ENCODE measurements at places on chromosomes 1 and 21.

DNA sequence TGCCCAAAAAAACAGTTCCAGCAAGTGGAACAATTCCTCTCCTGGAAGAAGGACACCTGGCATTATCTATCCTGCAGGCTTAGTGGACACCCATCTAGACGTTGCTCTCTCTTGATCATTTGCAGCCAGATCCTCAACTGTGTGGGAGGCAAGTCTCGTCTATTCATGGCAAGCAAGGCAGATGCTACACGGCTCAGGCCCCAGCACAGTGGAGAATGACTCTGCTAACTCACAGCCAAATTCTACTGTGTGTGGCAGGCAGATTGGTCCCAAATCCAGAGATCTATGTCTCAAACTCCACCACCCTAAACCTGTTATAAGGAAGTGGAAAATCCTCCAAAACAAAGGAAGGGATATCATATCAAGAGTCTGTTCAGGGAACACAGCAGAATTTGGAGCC, 7.0 kb downstream of the TNNT2 start:
- DNase-seq = no peak

DNA sequence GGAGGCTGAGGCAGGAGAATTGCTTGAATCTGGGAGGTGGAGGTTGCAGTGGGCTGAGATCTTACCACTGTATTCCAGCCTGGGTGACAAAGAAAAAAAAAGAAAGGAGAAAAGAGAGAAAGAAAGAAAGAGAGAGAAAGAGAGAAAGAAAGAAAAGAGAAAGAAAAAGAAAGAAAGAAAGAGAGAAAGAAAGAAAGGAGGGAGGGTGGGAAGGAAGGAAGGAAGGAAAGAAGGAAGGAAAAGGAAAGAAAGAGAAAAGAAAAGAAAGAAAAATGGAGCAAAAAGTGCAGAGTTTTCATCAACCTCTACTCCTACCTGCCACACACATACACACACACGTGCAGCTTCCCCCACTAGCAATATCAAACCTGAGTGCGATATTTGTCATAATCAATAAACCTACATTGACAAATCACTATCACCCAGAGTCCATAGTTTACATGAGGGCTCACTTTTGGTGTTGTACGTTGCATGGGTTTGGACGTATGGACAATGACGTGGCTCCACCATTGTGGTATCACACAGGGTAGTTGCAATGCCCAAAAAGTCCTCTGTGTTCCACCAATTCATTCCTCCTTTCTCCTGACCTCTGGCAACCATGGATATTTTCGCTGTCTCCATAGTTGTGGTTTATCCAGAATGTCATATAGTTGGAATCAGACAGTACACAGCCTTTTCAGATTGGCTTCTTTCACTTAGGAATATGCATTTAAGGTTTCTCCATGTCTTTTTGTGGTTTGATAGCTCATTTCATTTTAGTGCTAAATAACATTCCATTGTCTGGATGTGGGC, 36.5 kb downstream of the EVA1C start:
- DNase-seq = no peak

GRCh38 chr1:99820546-99820945, 29.6 kb upstream of the AGL start:
- peak; percentile 34 for DNase-seq

- DNase-seq = no peak
These were observed 10.0 kb upstream of the KCNAB2 start for GRCh38 chr1:6035719-6036118.

DNA sequence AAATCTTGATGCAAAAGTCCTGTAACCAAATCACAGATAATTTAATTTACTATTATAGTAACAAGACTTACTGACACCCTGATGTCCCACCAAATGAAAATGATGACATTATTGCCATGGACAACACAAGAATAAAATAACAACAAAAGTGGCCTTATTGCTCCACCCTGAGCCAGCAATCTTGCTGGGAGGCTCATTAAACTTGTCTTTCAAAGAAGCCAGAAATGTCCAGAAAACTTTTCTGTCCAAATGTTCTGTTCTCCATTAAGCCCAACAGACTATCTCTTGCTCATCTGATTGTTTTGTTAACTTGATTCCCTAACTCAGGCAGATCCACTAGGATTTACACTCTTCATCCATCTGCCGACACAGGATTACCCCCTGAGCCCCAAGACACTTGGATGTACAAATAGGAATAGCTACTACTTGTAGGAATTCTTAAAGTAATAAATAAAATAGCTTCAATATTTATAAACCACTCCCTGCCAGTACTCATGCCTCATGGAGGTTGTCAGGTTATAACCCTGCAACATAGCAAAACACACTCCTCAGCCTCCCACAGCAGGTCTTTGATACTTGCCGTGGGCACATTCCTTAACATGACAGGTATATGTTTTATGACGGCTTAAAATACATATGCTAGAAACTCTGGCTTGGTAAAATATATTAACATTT, 84.9 kb downstream of the PTPN14 start:
- no peak for DNase-seq

- no peak for DNase-seq
These were observed 29.1 kb upstream of the TRABD2B start for GRCh38 chr1:48026275-48026674.

DNA sequence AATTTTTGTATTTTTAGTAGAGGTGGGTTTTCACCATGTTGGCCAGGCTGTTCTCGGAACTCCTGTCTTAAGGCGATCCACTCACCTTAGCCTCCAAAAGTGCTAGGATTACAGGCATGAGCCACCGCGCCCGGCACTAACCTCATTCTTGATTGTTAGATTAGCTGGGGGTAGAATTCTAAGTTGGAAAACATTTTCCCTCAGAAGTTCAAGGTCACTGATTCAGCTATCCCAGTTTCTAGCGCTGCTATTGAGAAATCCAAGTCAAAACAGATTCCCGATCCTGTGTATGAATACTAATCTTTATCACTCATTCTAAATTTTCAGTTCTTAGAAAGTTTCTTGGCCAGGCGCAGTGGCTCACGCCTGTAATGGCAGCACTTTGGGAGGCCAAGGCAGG, 24.4 kb upstream of the EFNA1 start:
- no peak for DNase-seq

- no peak for DNase-seq
These were observed 41.7 kb downstream of the FMO4 start for GRCh38 chr1:171355727-171356126.

All from OCI-LY7 (cell line).